ENCODE measurements at places on chromosomes 3 and 15.

- no peak for DNase-seq
These were observed 35.6 kb upstream of the ARHGEF3 start for GRCh38 chr3:56837196-56837955.

- no peak for DNase-seq
These were observed 66.7 kb downstream of the MEF2A start for GRCh38 chr15:99632521-99632920.

DNA sequence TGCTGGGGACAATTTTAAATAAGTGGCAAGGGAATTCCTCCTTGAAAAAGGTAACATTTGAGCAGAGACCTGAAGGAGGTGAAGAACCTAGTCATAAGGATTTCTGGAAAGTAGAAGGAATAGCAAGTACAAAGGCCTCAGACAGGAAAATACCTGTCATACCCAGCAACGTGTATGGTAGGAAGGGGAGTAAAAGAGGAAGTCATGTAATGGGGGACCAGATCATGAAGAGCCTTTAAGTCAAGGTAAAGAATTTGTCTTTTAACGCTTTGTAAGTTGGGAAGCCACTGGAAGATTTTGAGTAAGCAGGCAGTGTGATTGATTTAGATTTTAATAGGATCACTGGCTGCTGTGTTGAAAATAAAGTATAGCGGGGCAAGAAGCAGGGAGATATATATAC is 43.4 kb upstream of the FAH start:
- no peak for DNase-seq

GRCh38 chr3:43766672-43767465 is 76.1 kb downstream of the ABHD5 start:
- DNase-seq: no peak

- no peak for DNase-seq
These were observed 332.4 kb downstream of the ARPP21 start for GRCh38 chr3:35971686-35972085.

- no peak for DNase-seq
These were observed 316.7 kb upstream of the AGTR1 start for GRCh38 chr3:148381051-148381450.

DNA sequence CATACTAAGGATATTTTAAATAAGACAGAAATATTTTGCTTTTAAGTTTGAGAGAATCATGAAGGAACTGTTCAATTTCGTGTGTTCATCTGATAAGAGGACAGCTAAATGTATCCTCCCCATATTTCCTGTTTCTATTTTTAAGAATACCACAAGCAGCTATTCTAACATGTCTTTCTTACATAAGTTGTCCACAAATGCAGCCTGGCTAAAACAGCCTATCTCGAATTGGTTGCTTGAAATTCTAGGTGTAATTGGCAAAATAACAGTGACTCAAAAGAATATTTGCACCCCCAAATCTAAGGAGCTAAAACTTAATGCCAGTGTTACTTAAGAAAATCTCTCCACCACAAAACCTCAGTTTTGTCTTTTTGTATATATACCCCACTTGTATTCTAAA is 35.0 kb downstream of the BTLA start:
- no peak for DNase-seq

Data from SK-MEL-5 (cell line).